Putamen (tissue), 1 donor: ENCODE measurements at places on chromosomes 2 and 18.

DNA sequence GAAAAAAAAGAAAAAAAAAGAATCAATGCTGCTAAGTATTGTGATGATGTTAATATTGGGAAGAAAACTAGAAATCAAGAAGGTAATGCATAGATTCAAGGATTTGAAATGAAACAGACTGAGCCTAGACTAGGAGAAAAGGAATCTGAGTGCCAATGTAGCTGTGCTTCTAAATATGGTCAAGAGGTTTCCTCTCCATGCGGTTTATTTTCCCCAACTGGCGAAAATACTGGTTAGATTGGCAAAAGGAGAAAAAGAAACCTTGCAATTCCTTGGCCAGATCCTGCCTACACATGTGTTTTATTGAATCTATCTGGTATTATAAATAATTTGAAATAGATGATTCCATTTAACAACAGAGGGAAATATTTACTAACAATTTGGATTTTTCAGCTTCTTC, 5.7 kb downstream of the SCN3A start:
- no peak for DNase-seq

- DNase-seq = no peak
Observed at GRCh38 chr18:41456831-41457230, 498.2 kb upstream of the PIK3C3 start.

DNA sequence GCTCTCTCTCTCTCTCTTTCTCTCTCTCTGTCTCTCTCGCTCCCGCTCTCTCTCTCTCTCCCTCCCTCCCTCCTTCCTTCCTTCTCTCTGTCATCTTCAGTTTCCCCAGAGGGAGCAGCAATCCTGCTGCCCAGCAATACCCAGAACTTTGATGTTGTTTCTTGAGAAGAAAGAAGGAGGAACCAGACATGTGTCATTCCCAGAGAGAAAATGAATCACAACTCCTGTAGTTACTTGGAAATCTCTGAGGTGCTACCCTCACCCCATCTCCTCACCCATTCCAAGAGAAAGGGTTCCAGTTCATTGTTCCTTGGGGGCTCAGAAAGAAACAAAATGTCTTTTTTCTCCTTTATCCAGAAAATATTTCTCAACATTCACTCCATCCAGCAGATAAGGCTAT, 449.1 kb downstream of the TNS1 start:
- no peak for DNase-seq

- no peak for DNase-seq
Observed at GRCh38 chr18:14104906-14105748, 27.1 kb downstream of the ZNF519 start.

GRCh38 chr2:96530474-96531357, 5.8 kb upstream of the ARID5A start:
- DNase-seq = no peak

DNA sequence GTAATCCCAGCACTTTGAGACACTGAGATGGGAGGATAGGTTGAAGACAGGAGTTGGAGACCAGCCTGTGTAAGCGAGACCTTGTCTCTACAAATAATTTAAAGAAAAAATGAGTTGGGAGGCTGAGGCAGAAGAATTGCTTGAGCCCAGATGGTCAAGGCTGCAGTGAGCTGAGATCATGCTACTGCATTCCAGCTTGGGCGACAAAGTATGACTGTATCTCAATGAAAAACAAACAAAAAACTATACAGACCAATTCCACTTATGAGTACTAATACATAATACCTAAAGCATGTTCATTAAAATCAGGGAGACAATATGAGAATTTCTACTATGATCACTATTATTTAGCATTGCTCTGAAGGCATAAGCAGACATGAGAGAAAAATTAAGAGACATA, 12.6 kb downstream of the RNF149 start:
- no peak for DNase-seq

GRCh38 chr2:12048550-12048949, 302.1 kb downstream of the LPIN1 start:
- no peak for DNase-seq

DNA sequence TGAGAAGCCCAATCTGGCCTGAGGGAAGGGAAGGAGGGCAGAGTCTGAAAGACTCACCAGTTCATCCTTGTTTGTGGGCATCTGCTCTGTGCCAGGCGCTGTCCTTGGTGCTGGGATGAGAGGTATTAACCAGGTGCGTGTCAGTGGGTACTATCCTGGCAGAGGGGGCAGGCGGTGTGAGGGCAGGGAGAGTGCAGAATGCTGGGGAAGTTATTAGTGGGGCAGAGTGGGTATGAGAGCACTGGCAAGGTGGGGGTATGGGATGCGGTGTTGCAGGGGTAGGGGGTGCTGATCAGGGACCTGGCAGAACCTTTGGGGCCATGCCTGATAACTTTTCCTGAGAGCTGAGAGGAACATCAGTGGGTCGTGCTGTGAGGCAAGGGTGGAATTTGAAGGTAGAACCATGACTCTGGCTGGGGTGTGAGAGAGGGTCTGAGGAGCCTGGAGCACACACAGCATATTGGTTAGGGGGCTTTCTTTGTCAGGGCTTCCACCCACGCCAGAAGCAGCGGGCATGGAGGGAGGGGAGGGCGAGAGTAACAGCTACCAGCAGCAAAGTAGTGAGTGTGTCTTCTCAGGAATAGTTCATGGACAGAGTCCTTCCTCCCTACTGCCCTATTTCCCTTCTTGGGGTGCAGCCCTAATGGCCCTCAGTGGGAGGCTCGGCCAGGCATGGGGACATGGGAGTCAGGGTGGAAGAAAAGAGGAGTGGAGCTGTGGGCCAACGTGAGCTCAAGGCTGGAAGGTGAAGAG, 290.7 kb downstream of the CYP26B1 start:
- no peak for DNase-seq

DNA sequence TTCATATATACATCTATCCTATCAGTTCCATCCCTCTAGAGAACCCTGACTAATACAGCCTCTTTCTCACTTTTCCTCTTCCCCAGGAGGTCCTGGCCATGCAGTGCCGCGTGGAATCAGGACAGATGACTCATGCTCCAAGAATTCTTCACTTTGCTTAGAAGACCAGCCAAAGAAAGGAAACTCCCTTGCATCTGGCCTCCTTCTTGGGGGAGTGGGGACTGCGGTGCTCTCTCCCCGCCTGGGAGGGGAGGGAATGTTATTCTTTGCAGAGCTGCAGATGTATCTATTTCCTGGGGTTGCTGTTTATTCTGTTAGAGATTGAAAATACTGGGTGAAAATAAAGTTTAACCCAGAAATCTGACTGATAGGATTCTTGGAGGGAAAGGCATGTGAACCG, 111.5 kb upstream of the SH3BP4 start:
- DNase-seq = peak; percentile 32

DNA sequence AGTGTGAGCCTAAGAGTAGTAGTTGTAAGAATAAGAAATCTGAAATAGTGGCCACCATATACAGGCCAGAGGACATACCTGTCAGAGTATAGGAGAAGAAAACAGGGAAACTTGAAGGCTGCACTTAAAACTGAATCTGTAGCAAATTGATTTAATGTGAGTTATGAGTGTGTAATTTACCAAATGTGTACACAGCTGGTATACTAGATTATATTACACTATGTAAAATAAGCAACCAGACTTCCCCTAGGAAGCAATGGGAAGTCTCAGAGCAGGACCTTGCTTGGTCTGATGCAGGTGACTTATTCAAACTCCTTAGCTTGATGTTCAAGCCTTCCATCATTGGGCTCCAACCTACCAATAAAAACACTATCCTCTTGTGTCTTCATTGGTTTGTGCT, 17.3 kb upstream of the EPC2 start:
- no peak for DNase-seq

GRCh38 chr2:74024216-74024615, 39.5 kb downstream of the TET3 start:
- DNase-seq = no peak

DNA sequence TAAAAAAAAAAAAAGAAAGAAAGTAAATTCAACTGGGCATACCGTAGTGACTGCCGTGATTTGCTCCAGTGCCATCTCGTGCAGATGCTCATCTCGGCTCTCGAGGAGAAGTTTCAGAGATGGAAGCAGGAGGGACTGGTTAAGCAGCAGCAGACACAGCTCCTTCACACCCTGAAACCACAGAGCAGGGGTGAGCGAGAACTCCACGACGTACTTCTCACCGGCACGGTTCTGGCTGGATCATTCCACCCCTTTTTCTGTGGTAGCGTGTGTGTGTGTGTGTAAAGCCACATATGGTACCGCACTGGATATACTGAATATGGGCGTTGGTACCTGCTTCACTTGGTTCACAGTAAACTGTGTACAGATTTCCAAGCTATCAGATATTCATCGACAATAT, 382.2 kb downstream of the NBAS start:
- no peak for DNase-seq

GRCh38 chr2:122531290-122532071, 776.0 kb downstream of the TSN start:
- DNase-seq = no peak

- no peak for DNase-seq
Observed at GRCh38 chr18:30819619-30820018, 222.9 kb downstream of the DSC3 start.

DNA sequence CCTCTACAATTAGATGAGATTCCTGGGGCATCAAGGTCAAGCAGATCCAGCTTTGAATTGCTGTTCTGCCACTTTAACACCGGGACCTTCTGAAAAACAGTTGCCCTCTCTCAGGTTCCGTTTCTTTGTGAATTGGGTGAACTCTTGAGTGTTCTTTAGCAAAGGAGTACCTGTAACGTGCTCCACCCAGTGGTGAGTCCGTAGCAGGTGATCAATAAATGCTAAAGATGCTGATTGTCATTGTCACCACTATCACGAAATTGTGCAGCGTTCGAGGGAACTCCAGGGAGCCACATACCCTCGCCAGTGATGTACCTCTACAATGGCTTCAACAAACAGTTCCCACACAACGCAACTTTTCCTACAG, 81.9 kb downstream of the TCF7L1 start:
- DNase-seq = no peak
